ENCODE measurements at places on chromosomes 12 and 14.

DNA sequence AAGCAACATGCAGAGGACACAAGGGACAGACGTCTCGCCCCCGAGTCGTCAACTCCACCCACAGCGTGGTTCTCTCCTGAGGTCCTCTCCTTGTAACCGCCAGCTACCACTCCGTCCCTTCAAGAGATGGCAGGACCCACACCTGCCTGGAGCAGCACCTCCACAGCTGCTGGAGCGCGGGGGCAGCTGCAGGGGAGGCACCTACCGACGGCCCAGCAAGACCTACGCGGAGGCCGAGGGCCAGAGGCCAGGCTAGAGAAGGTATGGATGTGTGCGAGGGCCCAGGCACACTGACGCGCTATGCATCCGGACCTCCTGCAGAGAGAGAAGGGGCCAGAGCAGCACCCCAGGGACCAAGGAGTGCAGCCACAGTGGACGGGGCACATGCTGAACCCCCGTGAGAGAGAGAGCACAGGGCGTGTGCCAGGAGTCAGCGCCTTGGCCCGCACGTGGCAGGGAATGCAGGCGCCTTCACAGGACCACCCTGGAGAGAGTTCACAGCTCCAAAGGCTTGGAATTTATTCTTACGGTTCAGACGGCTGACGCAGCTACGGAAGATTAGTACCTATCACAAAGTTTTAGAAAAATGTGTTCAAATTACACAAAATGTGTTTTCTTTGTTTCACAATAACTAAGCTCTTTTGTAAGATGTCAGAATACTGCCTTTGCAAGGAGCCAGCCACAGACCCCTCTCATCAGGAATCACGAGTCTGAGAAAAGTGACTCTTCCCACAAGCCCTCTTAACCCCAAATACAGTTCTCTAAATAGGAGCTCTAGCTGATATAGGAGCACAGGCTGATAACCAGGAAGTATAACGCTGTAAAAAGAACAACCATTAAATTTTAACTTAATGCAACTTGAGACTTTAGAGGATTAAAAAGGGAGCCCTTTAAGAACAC lies 36.8 kb downstream of the CDC42BPB start:
- DNase-seq, result no peak

- DNase-seq, result no peak
These were observed 2.6 kb downstream of the TESC start for GRCh38 chr12:117096501-117097042.

- peak; percentile 93 for DNase-seq
These were observed 74.3 kb downstream of the RFLNA start for GRCh38 chr12:124369055-124369826.

DNA sequence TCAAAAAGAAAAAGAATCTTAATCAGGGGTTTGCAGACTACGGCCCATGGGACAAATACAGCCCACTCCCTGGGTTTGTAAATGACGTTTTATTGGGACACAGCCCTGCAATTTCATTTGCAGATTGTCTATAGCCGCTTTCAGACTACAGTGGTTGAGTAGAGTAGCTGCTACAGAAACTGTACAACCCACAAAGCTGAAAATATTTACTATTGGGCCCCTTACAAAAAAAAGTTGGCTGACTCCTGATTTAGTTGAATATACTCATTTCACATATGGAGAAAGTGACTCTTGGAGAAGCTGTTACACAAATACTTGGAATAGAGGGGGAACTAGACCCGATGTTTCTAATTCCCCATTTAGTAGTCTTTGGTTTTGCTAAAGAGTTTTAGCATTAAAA lies 162.5 kb upstream of the NOS1 start:
- no peak for DNase-seq

- DNase-seq, result no peak
These were observed 3.0 kb upstream of the TBX3 start for GRCh38 chr12:114686773-114687500.
